ENCODE measurements at places on chromosomes 4 and X.

DNA sequence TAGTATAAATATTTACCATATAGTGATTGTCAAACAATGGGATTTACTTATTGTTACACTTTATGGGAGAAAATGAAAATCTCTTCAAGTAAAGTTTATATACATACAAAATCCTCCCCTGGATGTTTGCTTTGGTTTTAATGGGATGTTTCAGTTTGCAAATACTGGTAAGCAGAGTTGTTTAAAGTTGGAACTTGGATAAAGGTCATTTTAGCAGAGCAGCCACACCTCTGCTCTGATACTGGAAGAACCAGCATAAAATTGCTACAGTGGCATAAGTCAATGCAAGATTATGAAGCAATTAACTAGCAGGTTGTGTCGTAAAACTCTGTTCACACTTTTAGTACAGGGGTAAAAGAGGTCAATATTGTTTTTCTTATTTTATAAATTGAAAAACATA is 101.2 kb downstream of the TRAPPC11 start:
- no peak for DNase-seq

DNA sequence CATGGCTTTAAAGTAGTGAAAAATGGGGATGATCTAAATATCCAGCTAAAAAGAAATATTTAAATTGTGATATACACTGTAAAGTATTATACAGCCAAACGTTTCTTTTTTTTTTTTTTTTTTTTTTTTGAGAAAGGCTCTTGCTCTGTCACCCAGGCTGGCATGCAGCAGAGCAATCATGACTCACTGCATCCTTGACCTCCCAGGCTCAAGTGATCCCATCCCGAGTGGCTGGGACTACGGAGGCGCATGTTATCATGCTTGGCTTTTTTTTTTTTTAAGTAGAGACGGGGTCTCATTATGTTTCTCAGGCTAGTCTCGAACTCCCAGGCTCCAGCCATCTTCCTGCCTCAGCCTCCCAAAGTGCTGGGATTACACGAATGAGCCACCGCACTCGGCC is 17.1 kb downstream of the SMIM14 start:
- no peak for DNase-seq

GRCh38 chr4:40564004-40564403 is 65.7 kb downstream of the RBM47 start:
- no peak for DNase-seq

- DNase-seq = no peak
These were observed 489.3 kb upstream of the DIPK2B start for GRCh38 chrX:45689971-45690370.

GRCh38 chrX:154356596-154356995 is 17.8 kb downstream of the FLNA start:
- DNase-seq = no peak

- DNase-seq = no peak
These were observed 35.6 kb downstream of the LIMCH1 start for GRCh38 chr4:41573502-41574001.

DNA sequence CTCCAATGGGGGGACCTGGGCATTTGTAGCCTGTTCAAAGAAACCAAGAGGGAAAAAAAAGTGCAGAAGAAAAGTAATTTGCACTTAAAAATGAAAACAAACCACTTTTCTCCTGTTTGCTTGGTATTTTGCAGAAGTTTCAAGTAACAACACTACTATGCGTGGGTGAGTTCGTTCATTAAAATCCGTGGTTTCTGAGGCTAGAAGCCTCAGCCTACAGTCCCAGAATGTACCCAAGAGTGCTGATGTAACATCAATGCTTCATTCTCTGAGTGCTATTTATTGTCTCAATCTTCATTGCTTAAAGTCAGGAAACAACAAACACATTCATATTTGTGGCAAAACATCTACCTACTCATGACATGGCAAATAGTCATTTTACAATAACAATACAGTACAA is 29.2 kb downstream of the LGI2 start:
- no peak for DNase-seq

- no peak for DNase-seq
These were observed 39.1 kb downstream of the PSAPL1 start for GRCh38 chr4:7395645-7396044.

DNA sequence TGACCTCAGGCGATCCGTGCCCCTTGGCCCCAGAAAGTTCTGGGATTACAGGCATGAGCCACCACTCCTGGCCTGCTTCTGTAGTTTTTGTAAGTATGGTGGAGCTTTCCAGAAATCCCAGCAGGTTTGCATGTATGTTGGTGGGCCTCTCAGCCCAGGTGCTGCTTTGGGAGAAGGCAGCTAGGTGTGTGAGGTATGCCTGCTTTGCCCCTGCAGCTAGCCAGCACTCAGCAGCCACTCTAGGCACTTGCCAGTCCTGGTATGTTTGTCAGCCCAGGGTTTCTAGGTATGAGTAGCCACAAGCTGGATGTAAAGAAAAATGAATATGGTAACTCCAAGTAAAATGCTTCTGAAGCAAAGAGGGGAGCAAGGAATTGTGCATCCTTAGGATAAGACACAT is 8.9 kb downstream of the SNX25 start:
- DNase-seq = no peak

GRCh38 chrX:74922922-74923543 is 2.2 kb downstream of the NEXMIF start:
- no peak for DNase-seq

DNA sequence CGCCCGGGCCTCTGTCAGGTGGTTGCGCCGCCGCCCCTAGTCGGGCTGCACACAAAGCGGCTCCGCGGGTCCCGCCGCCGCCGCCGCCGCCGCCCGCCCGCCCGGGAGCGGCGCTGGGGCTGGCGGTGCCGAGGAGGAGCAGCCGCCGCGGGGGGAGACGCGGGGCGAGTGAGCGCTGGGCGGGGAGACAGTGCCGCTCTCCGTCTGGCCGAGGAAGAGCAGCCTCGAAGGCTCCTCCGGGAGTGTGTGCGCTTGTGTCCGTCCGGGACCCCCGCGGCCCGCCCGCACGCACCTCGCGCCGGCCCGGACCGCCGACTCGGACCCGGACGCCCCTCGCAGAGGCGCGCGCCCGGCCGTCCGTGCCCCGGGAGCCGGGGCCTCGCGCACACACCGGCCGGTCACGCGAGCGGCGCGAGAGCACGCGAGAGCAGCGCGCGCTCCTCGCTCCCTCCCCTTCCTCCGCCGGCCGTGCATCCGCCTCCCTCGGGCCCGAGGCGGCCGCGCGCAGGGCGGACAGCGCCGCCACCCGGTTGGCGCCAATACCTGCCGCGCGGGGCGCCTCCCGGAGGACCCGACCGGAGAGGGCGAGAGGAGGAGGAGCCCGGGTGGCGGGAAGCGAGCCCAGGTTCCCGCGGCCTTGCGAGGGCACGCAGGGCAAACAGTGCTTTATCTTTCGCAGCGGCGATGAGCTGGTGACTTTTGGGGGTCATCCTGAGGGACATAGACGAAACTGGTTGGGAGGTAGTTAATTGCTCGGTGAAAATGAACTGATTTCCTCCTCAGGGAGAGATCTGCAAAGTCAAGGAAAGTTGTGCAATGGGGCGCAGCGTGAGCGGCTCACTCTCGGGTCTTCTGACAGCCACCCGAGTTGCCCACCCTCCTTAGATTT is at the start of gene PDS5A:
TSS of gene PDS5A (minus strand) at position 423 of the 889 bp plus-strand sequence. CDS start 1,334 bp downstream, outside the sequence.
- peak; percentile 91 for DNase-seq

- DNase-seq = no peak
These were observed 69.6 kb downstream of the PPP2R2C start for GRCh38 chr4:6402566-6403399.

DNA sequence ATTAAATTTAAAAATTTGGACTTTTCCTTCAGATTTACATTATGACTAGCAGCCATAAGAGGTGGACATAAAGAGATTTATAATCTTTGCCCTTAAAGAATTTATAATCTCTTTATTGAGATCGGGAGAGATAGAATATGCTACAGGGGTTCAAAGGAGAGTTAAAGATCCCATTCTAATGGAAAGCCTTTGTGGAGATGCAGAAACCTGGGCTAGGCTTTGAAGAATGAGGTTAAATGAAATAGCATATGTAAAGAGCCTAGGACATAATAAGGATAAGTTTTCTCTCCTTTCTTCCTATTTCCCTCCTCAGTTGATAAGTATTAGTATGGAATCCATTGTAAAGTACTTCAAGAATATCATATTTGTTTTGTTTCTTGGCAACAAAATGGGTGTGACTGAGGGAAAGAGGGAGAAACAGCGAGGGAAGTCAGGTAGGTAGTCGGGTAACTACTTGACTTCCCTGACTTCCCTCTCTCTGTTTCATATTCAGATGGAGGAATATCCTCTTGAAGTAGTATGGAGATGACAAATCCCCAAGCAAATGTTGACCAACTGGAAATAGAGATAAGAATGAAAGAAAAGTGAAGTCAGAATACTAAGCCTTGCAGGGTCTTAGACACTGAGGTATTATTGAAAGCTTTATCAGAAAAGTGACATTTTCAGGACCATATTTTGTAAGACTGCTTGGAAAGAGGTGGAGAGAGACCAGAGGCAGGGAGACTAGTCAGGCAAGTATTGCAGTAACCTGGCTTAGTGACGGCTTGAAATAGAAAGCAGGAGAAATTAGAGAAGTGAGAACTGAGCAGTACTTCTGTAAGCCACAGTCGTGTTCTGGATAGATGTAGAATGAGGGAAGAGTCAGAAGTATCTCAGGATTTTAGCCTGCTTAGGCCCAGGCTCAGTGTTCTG is 82.9 kb downstream of the PDLIM5 start:
- no peak for DNase-seq

- no peak for DNase-seq
These were observed 83.4 kb downstream of the AASDH start for GRCh38 chr4:56303921-56304320.

DNA sequence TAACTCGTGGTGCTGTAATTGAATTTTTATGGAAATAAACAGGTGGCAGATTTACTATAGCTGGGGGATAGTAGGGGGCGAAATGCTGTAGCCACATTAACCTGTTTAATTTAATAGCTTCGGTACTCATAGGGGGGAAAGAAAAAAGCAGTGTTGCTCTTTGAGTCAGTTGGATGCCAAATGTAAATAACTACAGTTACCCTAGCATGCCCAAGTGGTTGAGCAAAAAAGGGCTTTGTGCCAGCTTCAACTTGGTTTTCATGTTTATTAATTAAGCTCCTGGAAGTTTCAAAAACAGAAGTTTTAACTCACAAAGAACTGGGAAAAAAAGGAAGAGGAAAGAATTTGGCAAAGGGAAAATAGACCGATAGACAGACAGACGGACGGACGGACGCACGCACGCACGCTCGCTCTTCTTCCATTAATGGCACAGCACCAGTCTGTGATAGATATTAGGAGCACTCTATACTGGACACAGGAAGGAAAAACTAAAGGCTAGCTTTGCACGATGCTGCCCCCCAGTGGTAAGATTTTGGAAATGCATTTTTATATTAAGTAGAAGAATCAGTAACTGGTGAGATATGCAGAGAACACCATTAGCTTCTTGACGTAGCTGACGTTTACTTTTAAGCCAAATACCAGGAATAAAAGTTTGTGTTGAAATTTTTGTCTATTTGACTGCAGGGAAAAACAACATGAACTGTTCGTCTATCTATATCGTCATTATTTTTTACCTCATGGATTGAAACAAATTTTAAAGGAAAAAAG is 151.8 kb downstream of the SLC7A11 start:
- DNase-seq = peak; percentile 44

DNA sequence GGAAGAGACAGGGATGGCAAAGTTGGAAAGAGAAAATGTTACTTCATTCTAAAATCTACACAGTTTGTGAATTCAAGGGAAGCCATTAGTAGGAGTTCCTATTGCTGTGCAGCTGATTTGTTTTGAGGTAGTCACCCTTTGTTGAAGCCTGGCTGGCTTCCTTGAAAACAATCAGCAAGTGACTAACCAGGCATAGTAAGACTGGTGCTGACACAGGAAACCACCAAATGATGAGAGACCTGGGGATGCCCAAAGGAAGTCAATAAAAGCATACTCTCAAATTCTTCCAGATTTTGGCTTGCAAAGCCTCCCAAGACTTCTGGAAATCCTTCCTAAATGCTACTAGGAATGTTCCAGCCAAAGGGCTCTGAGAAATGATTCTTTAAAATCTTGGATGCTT is 23.9 kb upstream of the PRDM8 start:
- DNase-seq = no peak

DNA sequence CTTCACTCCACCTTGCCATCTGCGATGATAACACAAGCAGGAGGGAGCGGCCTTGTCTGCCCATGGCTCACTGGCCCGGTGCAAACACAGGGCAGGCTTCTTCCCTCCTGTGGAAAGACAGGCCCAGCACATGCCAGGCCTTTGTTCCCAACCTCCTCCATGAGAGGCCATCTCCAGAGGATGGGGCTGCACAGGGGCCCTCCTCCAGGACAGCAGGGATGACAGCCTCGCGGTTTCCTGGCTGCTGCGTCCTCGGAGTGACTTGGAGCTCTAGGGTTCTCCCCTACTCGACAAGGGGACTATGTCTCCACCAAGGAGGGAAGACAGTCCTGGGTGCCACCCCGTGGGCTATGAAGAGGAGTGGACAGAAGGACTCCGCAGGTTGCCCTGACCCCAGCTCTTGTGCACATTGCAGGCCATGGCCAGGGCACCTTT is 21.8 kb downstream of the RNF212 start:
- no peak for DNase-seq

DNA sequence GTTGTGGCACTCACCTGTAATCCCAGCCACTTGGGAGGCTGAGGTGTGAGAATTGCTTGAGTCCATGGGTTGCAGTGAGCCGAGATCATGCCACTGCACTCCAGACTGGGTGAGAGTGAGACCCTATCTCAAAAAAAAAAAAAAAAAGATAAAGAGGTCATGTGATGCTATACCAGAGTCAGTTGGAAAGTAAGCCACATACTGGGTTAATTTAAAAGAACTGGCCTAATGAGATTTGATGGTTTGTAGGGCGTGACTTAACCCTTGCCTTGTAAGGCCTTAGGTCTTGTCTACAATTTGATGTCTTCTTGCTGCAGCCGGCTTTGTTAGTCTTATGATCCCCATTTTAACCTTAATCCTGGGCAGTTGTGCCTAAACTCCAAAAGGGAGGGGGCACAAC is 5.2 kb downstream of the MGST2 start:
- no peak for DNase-seq

DNA sequence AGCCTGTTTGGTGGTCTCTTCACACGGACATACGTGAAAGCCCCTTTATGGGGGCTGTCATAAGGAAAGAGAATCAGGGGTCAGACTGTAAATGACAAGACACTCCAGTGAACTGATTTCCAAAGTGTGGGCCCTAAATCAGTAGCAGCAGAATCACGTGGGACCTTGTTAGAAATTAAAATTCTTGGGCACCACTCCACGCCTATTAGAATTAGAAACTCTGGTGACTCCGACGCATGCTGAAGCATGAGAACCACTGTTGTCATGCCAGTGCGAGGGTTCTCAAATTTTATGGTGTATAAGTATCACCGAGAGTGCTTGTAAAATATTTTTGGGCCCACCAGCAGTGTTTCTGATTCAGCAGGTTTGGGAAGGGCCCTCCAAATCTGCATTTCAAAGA is 672.8 kb downstream of the DMD start:
- no peak for DNase-seq

GRCh38 chr4:73593631-73594241 is 26.5 kb downstream of the RASSF6 start:
- DNase-seq = no peak

- DNase-seq = no peak
These were observed 70.3 kb downstream of the SHOX start for GRCh38 chrX:700936-701335.

Measured in NCI-H1436 (cell line).